Kidney (tissue), 22 donors: ENCODE measurements at places on chromosomes 3 and 15.

- DNase-seq: no peak
These were observed 10.1 kb downstream of the TERC start for GRCh38 chr3:169754711-169755110.

- no peak for DNase-seq
These were observed 65.6 kb downstream of the GRIP2 start for GRCh38 chr3:14474363-14475081.

DNA sequence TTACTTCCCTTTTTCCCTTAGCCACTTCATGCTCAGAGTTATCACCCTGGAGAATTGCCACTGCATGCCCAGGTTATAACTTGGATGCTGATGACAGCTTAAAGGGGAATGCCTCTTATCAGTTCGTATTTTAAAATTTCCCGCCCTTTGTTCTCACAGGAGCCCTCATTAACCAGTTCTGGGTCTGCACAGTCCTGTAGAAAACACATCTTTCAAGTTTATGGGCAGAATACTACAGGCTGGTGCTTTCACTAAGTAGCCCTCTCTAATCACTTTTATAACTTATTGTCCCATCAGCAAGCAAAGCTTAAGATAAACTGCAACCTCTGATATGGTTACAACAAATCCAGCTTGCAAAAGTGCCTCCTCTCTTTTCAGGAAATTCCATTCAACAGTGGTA is 587.3 kb upstream of the UBE2E2 start:
- DNase-seq: no peak

GRCh38 chr3:23272820-23273219 is 69.7 kb downstream of the UBE2E2 start:
- no peak for DNase-seq

GRCh38 chr3:69085168-69085832 is 563 bp downstream of the ARL6IP5 start:
- DNase-seq: peak; percentile 82

DNA sequence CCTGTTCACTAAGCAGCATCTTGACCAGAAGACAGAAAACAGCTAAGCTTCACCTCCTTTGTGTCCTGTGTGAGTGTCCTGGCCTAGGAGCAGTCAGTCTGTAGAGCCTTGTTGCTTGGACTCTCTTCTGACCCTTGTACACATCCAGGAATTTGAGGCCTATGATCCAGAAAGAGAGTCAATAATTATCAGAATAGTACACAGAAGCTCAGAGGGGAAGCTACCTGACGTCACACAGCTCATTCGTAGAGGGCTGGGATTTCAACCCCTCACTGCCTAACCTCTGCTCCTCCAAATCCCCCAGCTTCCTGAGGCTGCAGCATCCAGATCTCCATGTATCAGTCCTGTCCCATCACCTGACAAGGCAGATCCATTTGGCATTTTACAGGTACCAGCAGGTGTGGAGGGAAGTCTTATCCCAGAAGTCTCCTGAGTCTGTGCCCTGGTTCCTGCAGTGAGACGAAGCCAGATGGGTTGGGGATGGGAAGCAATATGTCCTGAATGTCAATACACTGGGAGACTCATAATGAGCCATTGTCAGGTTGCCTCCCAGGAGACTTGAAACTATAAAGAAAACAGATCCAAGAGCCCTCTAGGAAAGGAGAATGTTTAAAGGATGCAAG is 203.1 kb downstream of the MINAR1 start:
- DNase-seq: peak; percentile 38

- DNase-seq: no peak
These were observed 1.7 kb downstream of the GLYCTK start for GRCh38 chr3:52289338-52289746.

DNA sequence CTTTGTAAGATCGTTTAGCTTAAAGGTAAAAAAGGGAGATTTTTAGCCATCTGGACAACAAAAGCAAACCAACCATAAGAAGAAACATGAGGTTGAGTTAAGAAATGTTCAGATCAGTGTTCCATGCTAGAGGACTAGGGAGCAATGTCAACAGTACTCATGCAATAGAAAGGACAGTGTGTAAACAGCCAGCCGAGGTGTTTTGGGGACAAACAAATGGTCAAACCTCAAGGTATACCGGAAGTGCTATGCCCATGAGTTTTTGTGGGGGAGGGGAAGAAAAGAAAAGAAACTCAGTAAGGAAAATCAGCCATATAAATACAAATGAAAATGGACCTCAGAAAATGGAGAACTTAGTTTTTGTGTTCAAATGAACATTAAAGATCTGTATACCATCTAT is 289.5 kb upstream of the GRM7 start:
- DNase-seq: no peak

DNA sequence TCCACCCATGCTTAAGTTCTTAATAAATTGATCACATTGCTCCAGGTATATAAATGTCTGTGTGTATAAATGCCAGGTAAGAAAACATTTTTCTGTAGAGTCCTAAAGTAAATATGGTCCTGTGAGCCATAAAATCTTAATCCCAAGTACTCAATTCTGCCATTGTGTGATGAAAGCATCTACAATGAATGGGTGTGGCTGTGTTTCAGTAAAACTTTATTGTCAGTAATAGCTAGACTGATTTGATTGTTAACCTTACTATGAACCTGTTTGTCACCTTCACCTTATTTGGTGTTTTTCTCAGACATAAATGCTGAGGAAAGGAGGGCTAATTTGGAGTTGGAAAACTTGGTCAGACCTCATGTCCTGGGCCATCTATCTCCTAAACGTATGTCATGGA is 683.5 kb upstream of the GRM7 start:
- DNase-seq: no peak

GRCh38 chr3:184602372-184603150 is 41.0 kb downstream of the EPHB3 start:
- DNase-seq: no peak

GRCh38 chr3:136022529-136023263 is 57.2 kb downstream of the PPP2R3A start:
- DNase-seq: no peak

- DNase-seq: no peak
These were observed 852.3 kb upstream of the ALCAM start for GRCh38 chr3:104514371-104514770.

- no peak for DNase-seq
These were observed 525.1 kb upstream of the GOLIM4 start for GRCh38 chr3:168620854-168621253.

GRCh38 chr3:154954757-154955156 is 125.4 kb upstream of the MME start:
- no peak for DNase-seq

DNA sequence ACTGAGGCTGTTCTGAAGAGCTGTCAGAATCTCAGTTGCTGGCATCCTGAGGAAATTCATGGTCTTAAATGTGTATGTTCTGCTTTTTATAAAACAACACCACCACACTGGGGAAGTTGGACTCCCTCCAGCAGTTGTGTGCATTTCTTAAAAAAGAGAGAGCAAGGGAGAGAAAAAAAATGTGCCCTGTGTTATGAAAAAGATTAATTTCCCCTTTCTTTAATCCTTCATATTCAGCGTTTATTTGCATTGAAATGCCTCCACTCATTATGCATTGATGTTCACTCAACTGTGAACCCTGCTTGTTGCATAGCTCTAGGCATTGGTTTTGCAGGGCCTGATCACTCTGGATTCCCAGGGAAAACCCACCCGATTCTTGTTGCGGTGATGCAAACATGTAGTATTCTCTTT is 4.4 kb upstream of the ZNF609 start:
- DNase-seq: peak; percentile 64

GRCh38 chr3:56998076-56998529 is 62.4 kb upstream of the SPATA12 start:
- DNase-seq: no peak

DNA sequence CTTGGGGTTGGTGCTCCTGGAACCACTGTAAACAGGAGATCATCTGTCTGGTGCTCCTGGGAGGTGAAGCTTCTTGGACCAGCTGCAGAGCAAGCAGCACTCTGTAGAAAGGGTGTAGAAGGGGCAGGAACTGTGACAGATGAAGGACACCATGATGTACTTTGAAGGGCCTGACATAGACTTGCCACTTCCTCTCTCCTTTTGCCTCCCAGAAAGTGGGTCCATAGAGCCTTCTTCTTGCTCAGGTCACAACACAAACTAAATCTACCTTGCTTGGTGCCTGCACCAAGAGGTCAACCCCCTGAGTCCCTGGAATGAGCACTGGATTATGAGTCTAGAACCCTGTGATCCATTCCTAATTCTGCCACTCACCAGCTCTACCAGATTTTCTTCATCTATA is 176.1 kb upstream of the HES1 start:
- DNase-seq: no peak

DNA sequence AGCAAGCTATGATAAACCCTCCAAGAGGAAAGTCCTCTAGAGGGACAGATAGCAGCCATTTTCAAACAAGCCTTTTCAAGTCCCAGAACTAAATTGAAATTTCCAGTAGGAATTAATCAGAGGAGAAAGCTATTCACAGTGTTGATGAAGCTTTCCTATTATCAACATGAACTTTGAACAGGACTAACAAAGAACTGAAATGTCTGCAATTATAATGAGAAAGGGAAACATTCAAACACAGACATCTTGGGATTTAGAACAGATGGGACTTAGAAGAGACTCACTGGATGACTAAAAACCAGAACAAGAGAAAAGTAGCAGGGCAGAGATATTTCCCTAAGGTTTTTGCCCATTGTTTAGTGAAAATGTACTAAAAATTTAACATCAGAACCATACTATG is 622.1 kb upstream of the UBE2E2 start:
- DNase-seq: no peak

DNA sequence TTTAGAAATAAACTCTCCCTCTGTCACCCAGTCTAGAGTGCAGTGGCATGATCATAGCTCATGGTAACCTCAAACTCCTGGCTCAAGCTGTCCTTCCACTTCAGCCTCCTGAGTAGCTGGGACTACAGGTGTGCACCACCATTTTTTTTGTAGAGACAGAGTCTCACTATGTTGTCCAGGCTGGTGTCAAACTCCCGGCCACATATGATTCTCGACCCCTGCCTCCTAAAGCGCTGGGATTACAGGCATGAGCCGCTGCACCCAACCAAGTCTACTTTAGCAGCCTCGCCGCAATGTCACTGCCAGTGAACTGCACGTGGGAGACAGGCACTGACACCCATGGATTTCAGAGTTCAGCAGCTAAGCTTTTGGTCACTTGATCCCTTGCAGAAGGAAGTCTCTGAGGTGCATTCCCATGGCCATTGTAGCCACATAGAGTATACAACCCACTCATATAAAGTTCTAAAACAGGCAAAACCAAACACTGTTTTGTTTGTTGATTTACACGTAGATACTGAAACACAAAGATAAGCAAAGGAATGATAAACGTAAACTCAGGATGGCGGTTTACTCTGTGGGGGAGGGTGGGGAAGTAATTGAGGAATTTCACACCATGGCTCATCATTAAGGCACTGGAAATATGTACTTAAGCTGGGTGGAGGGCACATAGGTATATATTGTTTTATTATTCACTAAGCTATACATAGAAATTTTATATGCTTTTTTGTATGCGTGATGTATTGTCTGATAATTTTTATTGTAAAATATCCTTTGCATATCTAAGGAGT is 115.0 kb downstream of the MEX3B start:
- DNase-seq: no peak

GRCh38 chr3:116399701-116400226 is 45.5 kb downstream of the LSAMP start:
- DNase-seq: no peak

DNA sequence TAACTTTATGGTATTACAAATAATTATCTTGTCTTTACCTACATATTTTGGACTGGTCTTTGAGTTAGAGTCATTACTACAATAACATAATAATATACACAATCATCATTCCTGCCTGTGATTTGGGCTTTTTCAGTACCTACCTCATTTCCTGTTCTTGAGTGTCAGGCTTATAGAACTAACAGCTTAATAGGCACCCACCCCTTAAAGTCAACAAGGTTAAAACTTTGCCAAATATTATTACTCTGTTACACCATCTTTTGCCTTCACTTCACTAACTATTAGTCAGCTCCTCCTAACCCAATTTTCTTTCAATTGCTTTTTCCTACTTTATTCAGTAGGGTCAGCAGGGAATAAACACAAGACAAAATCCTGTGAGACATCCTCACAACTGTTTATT is 488.7 kb upstream of the AGTR1 start:
- no peak for DNase-seq

DNA sequence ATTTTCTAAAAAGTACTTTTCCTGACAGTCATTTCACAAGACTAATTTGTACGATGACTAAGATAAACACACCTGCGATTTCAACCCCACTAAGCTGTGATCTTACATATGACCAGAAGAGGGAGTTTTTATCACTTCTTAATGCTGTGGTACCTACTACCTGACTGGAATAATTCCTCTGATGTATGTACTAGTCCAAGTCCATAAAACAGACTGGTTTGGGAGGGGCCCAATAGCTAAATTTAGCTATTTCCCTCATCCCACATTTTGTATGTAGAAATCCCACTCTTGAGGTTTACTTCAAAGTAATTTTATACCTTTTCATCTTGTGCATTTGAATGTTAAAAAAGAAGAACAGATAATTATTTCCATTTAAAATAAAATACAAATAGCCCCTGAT is 49.7 kb upstream of the SCAANT1 start:
- DNase-seq: no peak

DNA sequence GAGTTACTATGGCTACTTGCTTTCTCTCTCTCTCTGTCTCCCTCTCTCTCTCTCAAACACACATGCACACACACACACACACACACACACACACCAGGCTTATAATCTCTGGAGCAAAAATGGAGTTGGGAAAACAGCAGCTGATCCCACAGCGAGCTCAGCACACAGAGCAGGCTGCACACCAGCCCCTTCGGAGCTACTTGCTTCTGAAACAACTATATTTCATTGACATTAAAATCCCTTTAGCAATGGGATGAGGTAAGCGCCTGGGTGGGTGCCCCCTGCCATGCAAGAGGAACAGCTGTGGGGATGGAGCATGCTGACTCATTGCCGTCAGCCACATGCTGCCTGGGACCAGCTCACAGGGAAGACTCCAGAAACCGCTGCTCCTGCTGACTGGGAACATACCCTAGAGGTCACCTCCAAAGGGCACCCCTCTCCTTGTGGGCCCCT is 45.7 kb downstream of the B3GNT5 start:
- DNase-seq: no peak

GRCh38 chr3:38254872-38255271 is 10.7 kb upstream of the SLC22A13 start:
- no peak for DNase-seq
